Stimulated activated CD4-positive, alpha-beta T cell treated with anti-CD3 and anti-CD28 coated beads, TNF-alpha, amount 100 ng/mL, for 1 hour (primary cell): ENCODE measurements at places on chromosomes 13 and 19.

GRCh38 chr19:10828981-10829821 is 6.8 kb downstream of the TMED1 start:
- no peak for DNase-seq

GRCh38 chr19:4023600-4024398 is 16.3 kb downstream of the PIAS4 start:
- DNase-seq: no peak

GRCh38 chr13:51549050-51549449 is 35.2 kb upstream of the WDFY2 start:
- no peak for DNase-seq

- no peak for DNase-seq
Measured at GRCh38 chr13:21020176-21020575, 41.2 kb downstream of the LATS2 start.
